ENCODE measurements at places on chromosomes 1 and 21. TPM values are rescaled to one million over a fixed set of nuclear protein-coding genes. Genes with fewer than 3 reads are reported as not detected.
A peak's percentile ranks its signal among the peaks of the same experiment; 100 is the strongest.

GRCh38 chr1:87224201-87224600 lies 104.5 kb upstream of the LMO4 start:
- DNase-seq, result no peak

GRCh38 chr1:101748077-101748476 lies 248.6 kb downstream of the OLFM3 start:
- DNase-seq, result no peak

GRCh38 chr21:26982767-26983166 lies 15.9 kb upstream of the ADAMTS5 start:
- no peak for DNase-seq

DNA sequence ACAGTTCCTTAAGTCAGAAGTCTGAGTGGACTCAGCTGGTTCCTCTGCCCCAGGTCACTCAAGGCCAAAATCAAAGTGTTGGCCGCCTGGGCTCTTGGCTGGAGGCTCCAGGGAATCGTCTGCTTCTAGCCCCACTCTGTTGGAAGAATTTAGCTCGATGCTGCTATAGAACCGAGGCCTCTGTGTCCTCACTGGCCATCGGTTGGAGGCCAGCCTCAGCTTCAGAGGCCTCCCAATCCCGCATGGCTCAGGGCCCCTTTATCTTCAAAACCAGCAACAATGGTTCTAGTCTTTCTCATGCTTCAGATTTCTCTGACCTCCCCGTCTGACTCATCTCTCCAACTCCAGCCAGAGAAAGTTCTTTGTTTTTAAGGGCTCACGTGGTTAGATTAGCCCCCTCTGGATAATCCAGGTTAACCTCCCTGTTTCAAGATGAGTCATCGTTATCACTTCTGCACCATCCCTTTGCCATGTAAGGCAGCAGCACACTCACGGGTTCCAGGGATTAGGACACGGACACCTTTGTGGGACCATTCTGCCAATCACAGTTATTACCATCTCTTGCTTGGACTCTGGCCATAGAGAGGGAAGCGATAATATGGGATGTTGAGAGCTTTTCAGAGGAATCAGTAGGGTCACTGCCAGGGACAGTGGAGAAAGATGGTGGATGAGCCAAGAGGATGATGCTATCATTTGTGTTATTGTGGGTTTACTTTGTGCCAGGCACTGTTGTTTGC lies 13.6 kb downstream of the FHAD1 start:
- DNase-seq, result no peak

- no peak for DNase-seq
Measured at GRCh38 chr1:119594376-119594775, 53.7 kb downstream of the ZNF697 start.

DNA sequence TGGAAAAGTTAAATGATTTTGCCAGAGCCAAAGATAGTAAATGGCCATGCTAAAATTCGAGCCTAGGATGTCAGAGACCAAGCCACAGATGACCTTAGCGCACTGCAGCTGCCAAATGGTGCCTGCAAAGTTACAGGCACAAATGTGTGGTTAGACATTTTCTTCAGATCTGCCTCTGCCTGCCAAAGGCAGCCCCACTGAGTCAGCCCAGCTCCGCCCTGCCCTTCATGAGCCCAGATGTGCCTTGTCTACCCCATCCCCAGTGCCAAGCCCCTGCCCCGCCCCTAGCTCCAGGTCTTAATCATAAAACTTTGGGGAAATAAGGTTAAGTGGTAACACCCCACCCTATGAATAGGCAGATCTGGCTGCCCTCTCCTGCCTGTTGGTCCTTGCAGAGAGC lies 105.9 kb downstream of the DTL start:
- DNase-seq, result no peak

GRCh38 chr1:173012126-173012525 lies 38.6 kb downstream of the TNFSF18 start:
- no peak for DNase-seq

DNA sequence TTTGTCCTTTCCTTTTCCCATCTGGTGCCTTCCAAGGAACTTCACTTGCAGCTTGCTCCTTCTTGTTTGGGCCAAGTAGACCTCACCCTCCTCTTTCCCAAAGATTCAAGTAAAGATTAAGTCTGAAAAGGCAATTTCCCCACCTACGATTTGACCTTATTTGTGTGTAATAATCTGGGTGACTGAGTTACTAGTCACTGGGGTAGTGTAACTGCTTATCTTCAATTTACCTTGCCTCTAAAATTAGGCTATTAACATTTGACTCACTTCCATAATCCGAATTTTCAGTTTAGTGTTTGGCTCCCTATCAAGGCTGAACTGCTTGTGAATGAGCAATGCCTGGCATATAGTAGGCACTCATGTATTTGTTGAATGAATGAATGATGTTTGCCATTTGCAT lies 59.6 kb downstream of the PLA2G4A start:
- DNase-seq, result no peak

GRCh38 chr1:15231714-15232201 lies 15.3 kb upstream of the FHAD1 start:
- no peak for DNase-seq

GRCh38 chr21:32306021-32306780 lies 7.5 kb downstream of the MRAP start:
- DNase-seq, result no peak

- no peak for DNase-seq
Measured at GRCh38 chr1:114208714-114209113, 55.0 kb upstream of the SYT6 start.

DNA sequence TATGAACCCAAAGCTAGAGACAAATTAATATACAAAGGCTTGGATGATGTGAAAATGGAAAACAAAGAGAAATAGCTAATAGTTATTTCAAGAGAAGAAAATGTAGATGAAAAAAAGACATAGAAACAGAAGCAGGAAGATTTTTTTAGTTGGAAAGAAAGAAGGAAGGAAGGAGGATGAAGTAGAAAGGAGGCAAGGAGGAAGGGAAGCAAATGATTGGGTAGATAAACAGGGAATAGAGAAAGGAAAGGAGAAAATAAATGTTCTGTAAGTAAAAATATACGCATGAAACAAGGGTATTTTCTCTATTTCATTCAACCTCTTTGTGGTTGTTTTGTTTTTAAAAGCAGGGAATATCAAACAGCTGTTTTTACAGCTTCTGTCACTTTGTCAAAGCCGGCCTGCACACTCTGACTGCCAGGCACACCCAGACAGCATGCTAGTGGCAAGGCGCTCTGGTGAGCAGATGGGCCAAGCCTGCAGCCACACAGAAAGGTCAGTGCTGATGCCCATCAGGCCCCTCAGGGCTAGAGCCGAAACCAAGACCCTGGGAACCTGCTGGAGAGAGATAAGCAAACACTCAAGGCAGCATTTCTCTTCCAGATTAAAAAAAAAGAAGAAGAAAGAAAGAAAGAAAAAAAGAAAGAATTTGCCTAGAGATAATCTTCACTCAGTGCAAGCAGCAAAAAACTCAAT lies 72.9 kb upstream of the CTTNBP2NL start:
- DNase-seq, result no peak

DNA sequence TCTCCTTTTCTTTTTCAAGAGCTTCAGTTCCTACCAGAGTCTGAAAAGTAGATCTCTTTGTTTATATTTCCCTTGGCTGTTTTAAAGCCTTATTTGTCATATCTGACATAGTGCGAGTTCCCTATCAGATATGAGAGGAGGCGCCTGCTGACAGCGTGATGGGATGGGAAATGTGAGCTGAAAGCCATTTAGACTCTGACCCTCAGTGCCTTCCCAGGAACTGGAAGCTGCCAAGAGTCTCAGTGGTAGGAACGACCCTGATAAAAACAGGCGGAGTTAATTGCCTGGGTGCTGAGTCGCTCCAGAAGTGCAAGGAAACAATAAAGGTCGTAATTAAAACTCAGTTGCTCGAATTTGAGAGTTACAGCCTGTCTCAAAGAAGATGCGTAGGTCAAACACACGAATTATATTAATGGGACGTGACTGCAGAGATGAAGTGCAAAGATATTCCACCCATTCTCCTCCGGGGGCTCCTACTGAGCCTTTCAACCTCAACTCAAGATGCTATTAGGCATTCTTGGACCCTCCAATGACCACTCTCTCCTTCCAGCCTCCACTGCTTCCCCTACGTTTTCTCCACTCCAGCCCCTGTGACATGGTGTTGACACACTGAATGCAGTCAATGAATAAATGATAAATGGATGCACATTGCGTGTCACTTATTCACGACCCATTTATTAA lies 84.6 kb downstream of the KAZN start:
- DNase-seq, result no peak

- DNase-seq, result no peak
Measured at GRCh38 chr1:227612658-227613057, 49.3 kb downstream of the ZNF678 start.

- DNase-seq, result peak; percentile 90
Measured at GRCh38 chr1:64839732-64840405, 95.0 kb downstream of the RAVER2 start.

DNA sequence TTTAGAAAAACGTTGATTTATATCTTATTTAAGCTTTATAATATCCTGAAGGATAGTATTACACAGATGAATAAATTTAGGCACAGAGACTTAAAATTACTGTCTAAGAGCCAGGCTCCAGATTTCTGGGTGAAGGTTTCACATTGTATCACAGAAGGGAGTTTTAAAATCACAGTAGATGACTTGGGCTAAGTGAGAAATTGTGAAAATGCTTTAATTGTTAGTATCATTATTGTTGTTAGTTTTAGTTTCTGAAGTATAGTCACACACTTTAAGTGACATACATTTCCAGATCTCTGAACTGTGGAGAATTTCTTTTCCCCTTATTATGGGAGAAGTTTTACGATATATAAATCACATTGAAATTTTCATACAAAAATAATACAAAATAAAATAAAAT lies 83.5 kb downstream of the NDUFS5 start:
- no peak for DNase-seq

DNA sequence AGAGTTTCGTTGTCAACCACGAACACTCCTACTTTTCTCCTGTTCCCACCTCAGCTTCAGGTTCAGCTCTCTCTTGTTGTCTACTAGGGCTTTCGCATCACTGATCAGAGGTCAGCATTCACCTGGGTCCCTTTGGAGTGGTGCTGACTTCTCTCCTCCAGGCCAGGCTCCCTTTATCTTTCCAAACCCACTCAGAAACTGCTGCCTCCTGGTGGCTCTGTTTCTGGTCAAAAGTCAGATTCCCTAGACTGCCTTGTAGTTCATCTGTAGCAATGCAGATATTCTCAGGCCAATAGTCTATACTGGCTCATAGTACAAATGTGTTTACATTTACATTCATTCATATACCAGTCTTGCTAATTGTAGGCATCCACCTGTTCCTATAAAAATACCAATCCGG lies 6.4 kb upstream of the ERI3 start:
- DNase-seq, result no peak

DNA sequence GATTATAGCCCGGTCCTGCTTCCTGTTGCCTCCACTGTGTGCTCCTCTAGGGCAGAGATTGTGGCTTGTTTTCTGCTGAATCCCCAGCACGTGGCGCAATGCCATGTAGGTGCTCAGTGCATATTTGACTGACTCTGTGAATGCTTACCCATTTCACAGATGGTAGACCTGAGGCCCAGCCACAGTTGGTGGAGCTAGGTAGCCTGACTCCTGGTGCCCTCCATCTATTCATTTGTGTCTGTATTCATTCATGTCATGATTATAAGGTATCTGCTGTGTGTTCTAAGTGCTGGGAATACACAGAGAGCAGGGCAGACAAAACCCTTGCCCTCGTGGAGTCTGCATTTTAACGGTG lies 22.5 kb downstream of the TNFRSF1B start:
- DNase-seq, result no peak

DNA sequence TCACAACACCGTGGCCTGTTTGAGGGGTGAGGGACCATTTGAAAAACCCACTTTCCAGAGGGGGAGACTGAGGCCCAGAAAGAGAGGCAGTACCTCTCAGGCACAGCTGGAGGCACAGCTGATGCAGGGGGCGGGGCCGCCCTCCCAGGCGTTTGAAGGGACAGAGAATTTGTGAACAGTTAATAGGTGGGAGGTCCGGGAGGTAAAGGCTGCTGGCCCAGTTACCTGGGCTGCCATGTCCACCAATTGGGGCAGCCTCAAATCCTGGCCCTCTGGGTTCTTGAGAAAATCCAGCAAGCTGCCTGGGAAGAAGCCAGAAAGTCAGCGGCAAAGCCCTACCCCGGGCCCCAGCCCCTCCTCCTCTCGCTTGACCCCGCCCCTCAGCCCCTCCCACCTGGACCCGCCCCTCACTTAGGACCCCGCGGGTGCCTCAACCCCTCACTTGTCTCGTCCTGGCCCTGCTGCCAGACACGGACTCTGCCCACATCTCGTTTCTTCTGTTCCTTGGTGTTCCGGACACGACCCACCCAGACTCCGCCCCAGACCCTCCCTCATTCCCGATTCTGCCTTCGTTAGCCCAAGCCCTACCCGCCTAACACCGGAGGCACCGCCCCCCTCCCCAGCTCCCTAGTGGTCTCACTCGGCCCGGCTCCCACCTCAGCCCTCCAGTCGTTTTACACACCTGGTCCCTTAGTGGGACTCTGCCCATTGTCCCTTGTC lies 10.8 kb upstream of the AHDC1 start:
- no peak for DNase-seq

GRCh38 chr1:96253246-96254035 lies 468.1 kb upstream of the PTBP2 start:
- no peak for DNase-seq

GRCh38 chr1:18486195-18486594 lies 5.5 kb downstream of the KLHDC7A start:
- DNase-seq, result no peak

DNA sequence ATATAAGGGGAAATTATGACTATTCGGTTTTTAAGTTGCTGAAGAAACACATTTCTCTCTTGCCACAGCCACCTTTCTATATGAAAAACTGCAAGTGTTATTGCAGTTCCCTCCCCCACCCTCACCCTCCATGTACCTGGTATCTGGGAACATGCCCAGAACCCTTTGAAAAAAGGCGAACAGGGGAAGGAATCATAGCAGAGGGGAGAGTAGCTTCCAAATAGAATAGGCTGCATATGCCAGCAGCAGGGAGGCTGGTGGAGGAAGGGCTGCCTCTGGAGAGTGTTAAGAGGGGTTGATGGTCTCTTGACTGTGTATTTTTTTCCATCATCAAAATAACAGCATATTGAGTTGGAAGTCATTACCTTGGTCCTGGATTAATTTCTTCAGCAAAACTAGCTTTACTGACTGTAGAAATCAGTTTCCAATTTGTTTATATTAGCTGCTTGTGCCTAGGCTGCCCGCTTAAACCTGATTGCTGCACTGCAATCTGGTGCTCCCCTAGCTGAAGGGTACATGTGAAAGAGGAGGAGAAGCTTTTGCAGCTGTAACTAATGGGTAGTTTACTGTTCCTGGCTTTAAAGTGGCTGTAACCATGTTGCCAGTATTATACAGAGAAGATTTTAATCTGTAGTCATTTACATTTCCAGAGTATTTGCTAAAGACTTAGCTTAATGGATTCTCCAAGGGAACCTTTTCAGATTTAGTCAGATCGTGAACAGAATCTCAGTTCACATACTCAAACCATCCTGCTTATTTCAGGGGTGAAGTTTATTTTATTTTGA lies 22.7 kb downstream of the AHCYL1 start:
- no peak for DNase-seq

The CLEC20A gene
- polyA plus RNA-seq, result not detected

The SNX7 gene
- polyA plus RNA-seq, result 2.0 TPM

The RIMKLA gene
- polyA plus RNA-seq, result 0.12 TPM

The MYOG gene
- 160 TPM for polyA plus RNA-seq

The KIF14 gene
- 0.04 TPM for polyA plus RNA-seq

The PRAMEF20 gene
- not detected for polyA plus RNA-seq

The ERICH3 gene
- polyA plus RNA-seq, result not detected

The WNT9A gene
- polyA plus RNA-seq, result 25.8 TPM

The PDE9A gene
- 1.8 TPM for polyA plus RNA-seq
